ENCODE measurements at places on chromosomes 13 and 19.

GRCh38 chr19:18543814-18544475 is 572 bp upstream of the FKBP8 start:
- peak; percentile 54 for DNase-seq

DNA sequence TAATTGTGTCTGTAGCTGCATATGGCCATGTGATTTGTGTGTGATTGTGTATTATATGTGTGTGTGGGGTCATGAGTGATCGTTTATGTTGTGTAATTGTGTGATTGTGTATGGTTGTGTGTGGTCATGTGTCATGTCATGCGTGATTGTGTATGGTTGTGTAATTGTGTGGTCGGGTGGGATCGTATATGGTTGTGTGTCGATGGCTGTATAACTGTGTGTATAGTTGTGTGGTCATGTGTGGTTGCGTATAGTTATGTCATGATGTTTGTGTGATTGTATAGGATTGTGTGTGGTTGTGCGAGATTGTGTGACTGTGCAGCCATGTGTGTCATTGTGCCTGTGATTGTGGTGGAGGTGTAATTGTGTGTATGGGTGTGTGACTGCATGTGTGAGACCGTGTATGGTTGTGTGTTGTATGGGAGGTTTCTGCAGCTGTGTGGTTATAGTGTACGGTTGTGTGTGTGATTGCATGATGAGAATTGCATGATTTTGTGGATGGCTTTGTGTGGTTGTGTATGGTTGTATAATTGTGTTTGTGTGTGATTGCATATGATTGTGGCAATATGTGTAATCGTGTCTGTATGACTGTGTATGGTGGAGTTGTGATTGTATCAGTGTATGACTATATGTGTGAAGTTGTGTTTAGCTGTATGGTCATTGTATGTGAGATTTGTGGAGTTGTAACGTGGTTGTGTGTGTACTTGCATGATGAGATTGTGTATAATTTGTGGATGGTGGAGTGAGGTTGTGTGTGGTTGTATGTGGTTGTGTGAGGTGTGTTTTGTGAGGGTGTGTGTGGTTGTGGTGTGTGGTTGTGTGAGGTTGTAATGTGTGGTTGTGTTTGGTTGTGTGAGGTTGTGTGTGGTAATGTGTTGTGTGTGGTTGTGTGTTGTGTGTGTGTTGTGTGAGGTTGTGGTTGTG is 2.2 kb downstream of the TMPRSS9 start:
- no peak for DNase-seq

DNA sequence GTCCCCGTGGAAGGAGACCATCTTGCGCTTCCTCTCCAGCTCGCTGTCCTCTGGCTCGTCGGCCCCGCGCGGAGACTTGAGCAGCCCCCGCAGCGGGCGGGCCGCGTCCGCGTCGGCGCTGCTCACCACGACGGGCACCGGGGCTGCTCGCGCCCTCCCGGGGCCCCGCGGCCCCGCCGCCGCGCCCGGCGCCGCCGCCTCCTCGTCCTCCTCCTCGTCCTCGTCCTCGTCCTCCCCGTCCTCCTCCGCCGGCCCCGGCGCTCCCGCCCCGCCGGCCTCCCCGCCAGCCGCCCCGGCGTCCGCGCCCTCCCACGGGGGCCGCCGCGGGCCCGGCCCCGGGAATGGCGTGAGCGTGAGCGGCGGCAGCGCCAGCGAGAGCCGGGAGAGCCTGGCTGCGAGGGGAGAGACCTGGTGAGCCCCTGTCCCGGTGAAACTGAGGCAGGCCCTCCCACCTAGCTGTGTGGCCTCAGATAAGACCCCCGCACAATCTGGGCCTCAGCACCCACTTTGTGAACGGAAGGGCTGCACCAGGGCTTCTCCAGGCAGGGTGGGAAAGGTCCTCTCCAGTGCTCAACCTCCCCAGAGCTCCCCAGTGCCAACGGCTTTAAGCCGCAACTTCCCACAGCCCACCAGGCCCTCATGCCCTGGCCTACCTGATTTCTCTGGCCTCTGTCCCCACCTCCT is 17.8 kb downstream of the LMTK3 start:
- no peak for DNase-seq

GRCh38 chr13:94120878-94121277 is 358.6 kb downstream of the DCT start:
- no peak for DNase-seq

- no peak for DNase-seq
Measured at GRCh38 chr13:105365021-105365550, 1170.4 kb downstream of the EFNB2 start.

GRCh38 chr19:41699231-41699967 is 9.0 kb upstream of the CEACAM5 start:
- no peak for DNase-seq

GRCh38 chr13:34458756-34459715 is 483.0 kb upstream of the NBEA start:
- DNase-seq = peak; percentile 74

GRCh38 chr13:58313219-58313618 is 681.7 kb downstream of the PCDH17 start:
- DNase-seq = no peak

DNA sequence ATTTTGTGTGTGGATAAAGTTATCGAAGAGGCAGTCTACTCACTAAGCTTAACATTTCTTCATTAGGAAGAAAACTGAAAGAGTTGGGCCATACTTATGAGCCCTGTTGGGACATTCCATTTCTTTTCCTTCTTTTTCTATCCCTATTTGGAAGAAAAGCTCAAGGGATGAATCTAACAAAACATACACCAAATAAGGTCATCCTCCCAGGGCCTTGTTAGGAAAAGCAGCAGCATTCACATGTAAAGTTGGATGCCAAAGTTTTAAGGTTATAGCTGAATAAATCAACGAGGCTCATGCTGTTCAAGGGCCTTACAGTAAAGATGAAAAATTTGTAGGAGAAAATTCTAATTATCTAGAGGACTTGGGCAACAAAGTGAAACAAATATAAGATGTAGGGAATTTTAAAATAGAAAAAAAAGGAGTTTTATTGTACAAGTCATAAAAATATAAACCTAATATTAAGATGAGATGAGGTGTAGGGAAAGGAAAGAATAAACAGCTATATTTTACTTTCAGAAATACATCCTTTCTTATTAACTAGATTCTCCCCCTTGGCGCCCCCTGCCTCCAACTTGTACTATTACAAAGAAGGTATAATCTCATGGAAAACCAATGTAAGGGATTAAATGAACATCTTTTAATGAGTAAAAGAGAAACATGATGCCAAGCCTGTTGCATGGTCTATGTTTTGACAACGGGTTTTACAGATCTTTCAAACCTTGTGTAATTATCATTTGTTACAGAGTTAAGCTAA is 160.4 kb downstream of the PCDH20 start:
- DNase-seq = no peak

DNA sequence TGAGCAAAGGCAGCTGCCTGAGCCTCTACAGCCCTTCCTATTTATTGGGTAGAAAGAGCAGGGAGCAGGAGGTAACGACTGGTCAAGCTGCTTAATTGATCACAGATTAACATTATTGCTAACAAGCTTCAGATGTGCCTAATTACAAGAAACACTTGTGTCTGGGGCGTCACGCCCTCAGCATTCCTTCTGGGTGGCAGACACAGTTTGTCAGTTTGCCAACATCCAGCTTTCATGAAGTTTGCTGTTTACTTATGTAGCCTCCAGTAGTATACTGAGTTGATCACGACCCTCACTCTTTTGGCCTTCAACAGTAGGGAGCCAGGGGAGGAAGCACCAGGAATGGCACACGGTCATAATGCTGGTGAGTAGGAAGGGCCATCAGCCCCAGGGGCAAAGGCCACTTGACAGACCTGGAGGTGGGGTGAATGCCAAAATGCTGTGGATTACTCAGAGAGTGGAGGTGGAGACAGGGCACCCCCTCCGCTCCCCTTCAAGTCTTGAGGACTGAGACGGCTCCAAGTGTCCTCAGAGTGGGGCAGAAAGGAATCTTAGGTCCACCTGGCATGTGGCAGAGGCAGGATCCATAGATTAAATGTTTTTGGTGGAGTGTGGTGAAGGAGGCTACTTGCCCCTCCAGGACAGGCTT is 34.9 kb upstream of the PSPC1 start:
- no peak for DNase-seq

- no peak for DNase-seq
Measured at GRCh38 chr13:56351041-56351440, 789.7 kb upstream of the PRR20A start.

GRCh38 chr19:12611361-12611699 is 610 bp downstream of the ZNF791 start:
- DNase-seq = peak; percentile 78

GRCh38 chr19:18340190-18340989 is at the start of gene PGPEP1:
Gene PGPEP1, plus strand, starts transcription at chr19:18340598. Its CDS starts 84 bp downstream, at chr19:18340682.
- DNase-seq = peak; percentile 49

GRCh38 chr13:43343645-43344044 is 320.3 kb downstream of the DNAJC15 start:
- DNase-seq = no peak

DNA sequence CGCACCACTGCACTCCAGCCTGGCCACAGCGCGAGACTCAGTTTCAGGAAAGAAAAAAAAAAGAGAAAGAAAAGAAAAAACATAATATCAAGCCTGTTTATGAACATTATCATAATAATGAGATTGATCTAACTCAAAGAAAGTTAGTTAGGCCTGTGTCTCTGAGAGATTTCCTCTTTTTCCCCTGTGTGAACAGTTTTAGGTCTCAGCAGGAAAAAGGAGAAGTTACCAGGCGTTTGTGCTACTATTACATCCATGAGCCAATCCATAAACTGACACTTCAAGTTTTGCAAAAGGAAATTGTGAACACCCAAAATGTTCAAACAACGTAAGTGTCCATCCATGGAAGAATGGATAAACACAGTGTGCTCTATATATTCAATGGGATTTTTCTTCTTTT is 3.8 kb downstream of the TARM1 start:
- DNase-seq = no peak

DNA sequence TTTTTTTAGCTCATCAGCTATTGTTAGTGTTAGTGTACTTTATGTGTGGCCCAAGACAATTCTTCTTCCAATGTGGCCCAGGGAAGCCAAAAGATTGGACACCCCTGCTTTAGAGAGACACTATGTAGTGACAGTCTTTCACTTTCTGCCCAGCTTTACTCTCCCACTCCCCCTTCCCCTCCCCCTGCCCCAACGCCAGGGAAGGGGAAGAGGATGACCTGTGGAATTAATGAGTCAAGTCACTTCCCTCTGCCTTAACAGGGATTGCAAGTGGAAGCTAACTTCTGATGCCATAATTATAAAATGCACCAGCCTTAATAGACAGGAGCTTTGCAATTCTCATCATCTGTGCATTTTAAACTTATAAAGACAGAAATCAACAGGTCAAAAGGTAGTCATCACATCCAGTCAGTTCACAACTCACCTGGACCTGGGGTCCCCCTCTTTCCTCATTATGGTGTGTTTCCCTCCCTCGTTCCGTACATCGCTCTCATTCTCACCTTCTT is 1.6 kb downstream of the ZNF415 start:
- DNase-seq = no peak

DNA sequence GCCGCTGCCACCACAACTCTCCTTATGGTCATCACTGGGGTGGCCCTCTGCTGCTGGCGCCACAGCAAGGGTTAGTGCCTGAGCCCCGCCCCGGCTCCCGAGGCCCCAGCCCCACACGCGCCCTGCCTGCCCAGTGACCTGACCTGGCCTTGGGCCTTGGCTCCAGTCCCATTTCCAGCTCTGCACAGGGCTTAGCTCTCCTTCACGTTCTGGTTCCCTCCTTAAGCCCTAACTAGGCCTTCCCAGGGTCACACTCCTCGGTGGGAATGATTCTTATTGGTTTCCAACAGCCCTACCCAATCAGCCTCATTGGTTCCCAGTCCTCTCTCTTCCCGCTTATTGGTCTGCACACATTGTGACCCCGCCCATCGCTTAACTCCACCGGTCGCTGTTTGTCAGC is 5.8 kb downstream of the KIRREL2 start:
- no peak for DNase-seq

GRCh38 chr13:103272770-103273169 is 206.6 kb upstream of the SLC10A2 start:
- DNase-seq = no peak

DNA sequence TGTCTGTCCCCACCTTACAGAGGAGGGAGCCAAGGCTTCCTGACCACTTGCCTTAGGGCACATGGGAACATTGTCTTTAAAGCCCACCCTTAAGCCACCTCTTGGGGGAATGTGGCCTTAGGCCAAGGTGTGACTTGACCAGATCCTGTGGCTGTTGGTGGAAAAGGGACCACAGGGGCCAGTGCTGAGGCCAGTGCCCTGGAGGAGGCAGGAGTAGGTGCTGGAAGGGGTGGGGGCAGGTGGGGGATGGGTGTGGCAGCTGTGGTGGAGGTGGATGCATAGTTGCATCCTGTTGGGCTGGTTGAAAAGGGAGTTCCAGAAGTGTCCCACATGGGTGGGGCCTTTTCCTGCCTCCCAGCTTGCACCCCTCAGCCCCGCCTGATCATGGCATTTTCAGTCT is 44.8 kb downstream of the DNM2 start:
- no peak for DNase-seq

DNA sequence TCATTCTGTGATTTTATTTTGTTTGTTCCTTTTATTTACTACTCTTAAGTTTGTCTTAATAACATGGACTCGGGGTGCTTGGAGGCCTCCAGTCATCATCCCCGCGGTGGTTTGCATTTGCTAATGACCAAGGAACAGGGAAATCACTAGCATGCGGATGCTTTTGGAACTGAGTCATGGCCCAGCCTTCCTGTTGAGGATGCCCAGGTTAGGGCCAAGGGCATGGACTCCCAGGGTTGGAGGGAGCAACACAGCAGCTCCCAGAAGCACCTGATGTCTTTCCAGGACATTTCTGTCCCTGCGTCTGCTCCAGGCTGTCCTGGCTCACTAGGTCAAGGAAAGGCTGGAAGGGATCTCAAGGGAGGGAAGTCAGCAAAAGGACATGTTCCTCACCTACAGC is 423.7 kb upstream of the TSHZ3 start:
- DNase-seq = no peak

- no peak for DNase-seq
Measured at GRCh38 chr19:3189702-3190469, 4.2 kb downstream of the NCLN start.

GRCh38 chr19:41886761-41887710 is 4.1 kb downstream of the ARHGEF1 start:
- no peak for DNase-seq

DNA sequence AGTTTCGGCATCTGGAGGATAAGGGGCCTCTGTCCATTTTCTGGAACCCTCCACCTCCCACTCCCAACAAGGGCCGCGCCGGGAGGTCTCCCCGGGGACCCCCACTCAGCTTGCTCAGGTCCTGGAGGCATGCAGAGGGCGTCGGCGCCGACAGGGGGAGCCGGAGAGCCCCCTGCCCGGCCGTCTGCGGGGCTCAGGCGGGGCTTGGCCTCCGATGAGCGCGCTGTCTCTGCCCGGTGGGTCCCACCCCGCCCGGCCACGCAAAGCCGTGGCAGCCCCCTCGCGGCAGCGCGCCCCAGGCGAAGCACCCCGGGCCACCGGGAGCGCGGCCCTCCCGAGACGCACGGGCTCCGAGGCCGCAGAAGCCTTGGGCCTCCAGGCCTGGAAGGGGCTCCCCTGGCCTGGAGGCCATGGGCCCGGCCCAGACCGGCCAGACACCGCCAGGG is 149.7 kb upstream of the ZNF536 start:
- DNase-seq = no peak
